ENCODE measurements at places on chromosomes 12 and 14.
A peak's percentile ranks its signal among the peaks of the same experiment; 100 is the strongest.

- no peak for DNase-seq
Measured at GRCh38 chr12:94718114-94718513, 67.8 kb upstream of the TMCC3 start.

- DNase-seq, result peak; percentile 28
Measured at GRCh38 chr12:128637642-128638606, 185.8 kb downstream of the SLC15A4 start.

- peak; percentile 24 for DNase-seq
Measured at GRCh38 chr14:68685419-68686204, 107.3 kb downstream of the ZFP36L1 start.

GRCh38 chr14:39175445-39176262 is 600 bp downstream of the PNN start:
- peak; percentile 19 for DNase-seq

DNA sequence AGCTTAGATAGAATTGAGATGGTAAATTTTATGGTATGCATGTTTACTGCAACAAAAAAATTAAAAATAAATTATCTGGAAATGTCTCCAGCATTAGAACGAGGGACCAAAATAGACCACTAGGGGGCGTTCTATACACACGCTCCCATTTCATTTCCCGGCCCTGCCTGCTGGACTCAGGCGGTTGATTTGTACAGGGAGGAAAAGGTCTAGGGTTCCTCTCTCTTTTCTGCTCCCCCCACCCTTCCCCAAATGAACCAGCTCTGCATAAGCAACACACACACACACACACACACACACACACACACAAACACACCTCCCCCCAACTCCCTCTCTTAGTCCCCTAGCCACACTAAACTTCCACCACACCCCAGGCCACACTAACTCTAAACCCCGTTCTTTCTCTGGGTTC is 7.8 kb upstream of the DTX1 start:
- DNase-seq, result peak; percentile 46
